ENCODE measurements at places on chromosomes 1 and 21.

GRCh38 chr1:208047476-208047934 lies 136.6 kb upstream of the CD34 start:
- DNase-seq: no peak

- no peak for DNase-seq
These were observed 3.8 kb downstream of the DR1 start for GRCh38 chr1:93349231-93350135.

GRCh38 chr1:115545791-115546733 lies 95.7 kb upstream of the VANGL1 start:
- DNase-seq: no peak

- DNase-seq: no peak
These were observed 2.9 kb upstream of the ASPM start for GRCh38 chr1:197149340-197149739.

DNA sequence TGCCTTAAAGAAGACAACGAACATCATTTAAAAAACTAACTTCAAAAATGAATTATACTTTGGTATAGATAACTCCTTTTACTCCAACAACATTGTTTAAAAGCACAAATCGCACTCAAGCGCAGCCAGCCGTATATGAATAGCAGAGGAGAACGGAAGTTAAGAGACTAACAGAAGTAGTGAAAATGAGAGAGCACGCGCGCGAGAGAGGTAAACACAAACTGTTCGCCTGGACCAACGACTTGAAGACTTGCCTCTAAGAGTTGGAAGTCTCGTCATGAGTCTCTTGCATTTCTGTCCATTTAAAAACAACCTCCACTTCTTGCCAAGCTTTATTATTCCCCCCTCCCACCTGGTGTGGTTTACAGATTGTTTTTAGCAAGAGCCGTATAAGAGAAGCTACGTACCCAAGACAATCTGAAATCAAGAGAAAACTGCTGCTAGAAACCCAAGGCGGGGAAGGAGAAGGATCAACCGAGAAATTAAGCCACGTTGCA lies 479 bp downstream of the SELENOF start:
- peak; percentile 16 for DNase-seq

GRCh38 chr21:31900121-31900895 lies 27.5 kb downstream of the HUNK start:
- no peak for DNase-seq

GRCh38 chr1:63858153-63858552 lies 84.3 kb downstream of the ROR1 start:
- no peak for DNase-seq

GRCh38 chr1:179168536-179168935 lies 60.9 kb downstream of the ABL2 start:
- DNase-seq: no peak
